ENCODE measurements at places on chromosomes 16 and 17.

- peak; percentile 7 for DNase-seq
Measured at GRCh38 chr17:28008513-28008912, 34.0 kb upstream of the NLK start.

GRCh38 chr16:55426865-55427484, 52.0 kb upstream of the MMP2 start:
- DNase-seq, result no peak

DNA sequence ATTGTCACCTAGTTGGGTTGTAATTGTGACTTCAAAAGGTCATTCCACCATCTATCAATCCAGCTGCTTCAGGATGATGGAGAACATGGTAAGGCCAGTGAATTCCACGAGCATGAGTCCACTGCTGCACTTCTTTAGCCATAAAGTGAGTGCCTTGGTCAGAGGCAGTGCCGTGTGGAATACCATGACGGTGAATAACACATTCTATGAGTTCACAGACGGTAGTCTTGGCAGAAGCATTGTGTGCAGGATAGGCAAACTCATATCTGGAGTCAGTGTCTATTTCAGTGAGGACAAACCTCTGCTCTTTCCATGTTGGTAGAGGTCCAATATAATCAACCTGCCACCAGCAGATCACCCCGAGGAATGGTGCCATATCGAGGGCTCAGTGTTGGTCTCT, 650.9 kb downstream of the KCNJ2 start:
- no peak for DNase-seq

DNA sequence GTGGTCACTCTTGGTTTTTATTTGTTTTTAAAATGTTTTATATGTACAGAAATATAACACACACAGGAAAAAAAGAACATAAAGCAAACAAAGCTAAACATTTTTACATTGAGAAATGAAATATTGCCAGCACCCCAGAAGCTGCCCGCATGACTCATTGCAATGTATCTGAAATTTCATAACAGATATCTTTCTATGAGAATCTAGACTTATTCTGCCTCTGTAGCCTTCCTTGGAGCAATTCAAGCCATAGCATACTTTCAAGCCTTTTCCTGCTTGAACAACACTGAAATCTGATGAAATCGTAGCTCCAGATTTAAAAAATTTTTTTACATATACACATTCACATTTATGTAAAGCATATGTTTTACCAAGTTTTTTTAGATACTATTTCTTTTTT, 86.9 kb downstream of the RBBP6 start:
- DNase-seq, result no peak

GRCh38 chr16:51151435-51151960, 428 bp upstream of the SALL1 start:
- DNase-seq, result no peak

GRCh38 chr17:32992321-32993033, 830 bp downstream of the SPACA3 start:
- DNase-seq, result no peak

- no peak for DNase-seq
Measured at GRCh38 chr16:9060225-9060624, 31.2 kb upstream of the HAPSTR1 start.

GRCh38 chr16:72291121-72291520, 119.2 kb upstream of the PMFBP1 start:
- no peak for DNase-seq

Measured in NAMALWA (cell line).